ENCODE measurements at places on chromosomes 6 and 20. TPM values are rescaled to one million over a fixed set of nuclear protein-coding genes. Genes with fewer than 3 reads are reported as not detected.

GPX5 gene
- not detected for total RNA-seq

PHACTR3 gene
- total RNA-seq, result not detected

COMMD7 gene
- total RNA-seq, result 52.3 TPM

NCOA6 gene
- 31.5 TPM for total RNA-seq

CRYBG1 gene
- 83.8 TPM for total RNA-seq

PTCHD4 gene
- not detected for total RNA-seq

CST7 gene
- 30.7 TPM for total RNA-seq

MMP24 gene
- not detected for total RNA-seq

NMBR gene
- not detected for total RNA-seq

TMEM74B gene
- total RNA-seq, result not detected

RGS17 gene
- not detected for total RNA-seq

TREM2 gene
- not detected for total RNA-seq

DDO gene
- not detected for total RNA-seq

KCTD20 gene
- 41.7 TPM for total RNA-seq

C6orf15 gene
- not detected for total RNA-seq

PRSS16 gene
- 0.49 TPM for total RNA-seq

COL10A1 gene
- total RNA-seq, result not detected

SLC4A11 gene
- 0.52 TPM for total RNA-seq

WFDC2 gene
- total RNA-seq, result not detected

OR2H2 gene
- not detected for total RNA-seq

WFDC6 gene
- not detected for total RNA-seq

C20orf144 gene
- total RNA-seq, result not detected

OR5V1 gene
- not detected for total RNA-seq

ENPP4 gene
- total RNA-seq, result 4.5 TPM

COL9A3 gene
- not detected for total RNA-seq

MUC22 gene
- not detected for total RNA-seq

OGFR gene
- total RNA-seq, result 61.1 TPM

FAM8A1 gene
- total RNA-seq, result 17.0 TPM

C20orf141 gene
- total RNA-seq, result not detected

FAM83D gene
- 8.6 TPM for total RNA-seq

DCBLD1 gene
- 1.3 TPM for total RNA-seq

PLEKHG1 gene
- 29.9 TPM for total RNA-seq

SMLR1 gene
- not detected for total RNA-seq

DEF6 gene
- 247 TPM for total RNA-seq

APOM gene
- 1.7 TPM for total RNA-seq

RAET1E gene
- not detected for total RNA-seq

VWA7 gene
- total RNA-seq, result 6.8 TPM

LST1 gene
- 12.9 TPM for total RNA-seq

WFDC5 gene
- not detected for total RNA-seq

SGK2 gene
- 1.7 TPM for total RNA-seq

DLL1 gene
- total RNA-seq, result 1.1 TPM

KIZ gene
- 32.8 TPM for total RNA-seq

SAMD5 gene
- not detected for total RNA-seq

MYB gene
- total RNA-seq, result 17.4 TPM

ROS1 gene
- total RNA-seq, result not detected

PRKN gene
- 1.9 TPM for total RNA-seq

OLIG3 gene
- total RNA-seq, result not detected

OPN5 gene
- total RNA-seq, result not detected

TFAP2C gene
- not detected for total RNA-seq

SMOC2 gene
- total RNA-seq, result not detected

GSTA2 gene
- not detected for total RNA-seq

SLC17A2 gene
- total RNA-seq, result not detected

KHDRBS2 gene
- not detected for total RNA-seq

CAGE1 gene
- total RNA-seq, result 0.57 TPM

AKAP12 gene
- 0.30 TPM for total RNA-seq

C6orf163 gene
- total RNA-seq, result 2.1 TPM

TRIM39 gene
- 39.2 TPM for total RNA-seq

MC3R gene
- total RNA-seq, result not detected

MYCT1 gene
- total RNA-seq, result 1.5 TPM

Data from CD4-positive, CD25-positive, alpha-beta regulatory T cell (primary cell).